ENCODE measurements at places on chromosomes 1 and 21.

DNA sequence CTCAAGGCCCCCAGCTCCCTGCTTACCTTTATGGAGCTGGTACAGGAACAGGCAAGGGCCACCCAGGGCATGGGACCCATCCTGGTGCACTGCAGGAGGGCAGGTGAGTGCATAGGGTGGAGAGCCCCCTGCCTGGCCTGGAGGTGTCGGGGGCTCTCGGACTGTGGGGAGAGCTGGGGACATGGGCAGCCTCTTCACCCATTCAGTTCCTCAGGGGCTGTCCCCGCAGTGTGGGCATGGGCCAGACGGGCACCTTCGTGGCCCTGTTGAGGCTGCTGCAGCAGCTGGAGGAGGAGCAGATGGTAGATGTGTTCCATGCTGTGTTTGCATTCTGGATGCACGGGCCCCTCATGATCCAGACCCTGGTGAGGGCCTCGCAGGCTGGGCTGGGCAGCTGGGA lies 7.3 kb upstream of the LGR6 start:
- DNase-seq, result no peak

- no peak for DNase-seq
Observed at GRCh38 chr1:207649210-207649753, 4.3 kb downstream of the CR1L start.

DNA sequence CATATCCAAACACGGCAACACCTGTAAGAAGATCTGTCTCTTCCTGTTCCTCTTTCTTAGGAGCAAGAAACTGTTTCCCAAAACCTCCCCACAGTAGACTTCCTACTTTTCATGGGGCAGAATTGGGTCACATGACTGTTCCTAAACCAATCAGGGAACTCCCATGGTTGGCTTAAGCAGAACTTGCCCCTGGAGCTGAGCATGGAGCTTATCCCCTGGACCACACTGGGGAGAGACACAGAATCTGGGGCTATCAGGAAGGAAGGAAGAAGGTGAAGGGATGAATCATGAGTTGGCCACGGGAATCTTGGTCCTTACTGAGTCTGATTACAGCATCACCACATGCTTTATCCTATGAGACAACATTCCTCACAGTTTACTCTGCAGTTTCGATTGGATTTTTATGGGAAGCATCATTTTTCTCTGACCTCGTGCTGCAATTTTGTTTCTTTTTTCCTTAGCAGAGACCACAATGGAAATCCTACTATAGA lies 81.8 kb downstream of the CDC7 start:
- peak; percentile 57 for DNase-seq

DNA sequence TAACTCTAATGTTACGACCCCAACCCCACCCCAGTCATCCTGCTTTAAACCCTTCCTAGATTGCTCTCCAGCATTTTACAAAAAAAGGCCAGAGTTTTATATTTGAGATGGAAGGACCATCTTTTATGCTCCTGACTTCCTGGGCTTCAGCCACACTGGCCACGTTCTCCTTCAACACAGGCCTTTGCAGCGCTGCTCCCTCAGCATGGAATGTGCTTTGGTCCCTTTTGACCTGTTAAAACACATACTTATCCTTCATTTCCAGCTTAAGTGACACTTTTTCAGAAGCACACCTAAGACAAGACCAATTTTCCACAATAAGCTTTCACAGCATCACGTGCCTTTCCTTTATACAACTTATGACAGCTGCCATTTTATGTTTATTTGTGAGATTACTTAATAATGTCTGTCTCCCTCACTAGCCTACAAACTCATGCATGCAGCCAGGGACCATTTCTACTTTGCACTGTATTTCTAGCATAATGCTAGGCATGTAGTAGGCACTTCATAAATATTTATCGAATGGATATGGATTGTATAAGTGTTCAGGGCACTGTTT lies 34.5 kb downstream of the LHX9 start:
- no peak for DNase-seq

DNA sequence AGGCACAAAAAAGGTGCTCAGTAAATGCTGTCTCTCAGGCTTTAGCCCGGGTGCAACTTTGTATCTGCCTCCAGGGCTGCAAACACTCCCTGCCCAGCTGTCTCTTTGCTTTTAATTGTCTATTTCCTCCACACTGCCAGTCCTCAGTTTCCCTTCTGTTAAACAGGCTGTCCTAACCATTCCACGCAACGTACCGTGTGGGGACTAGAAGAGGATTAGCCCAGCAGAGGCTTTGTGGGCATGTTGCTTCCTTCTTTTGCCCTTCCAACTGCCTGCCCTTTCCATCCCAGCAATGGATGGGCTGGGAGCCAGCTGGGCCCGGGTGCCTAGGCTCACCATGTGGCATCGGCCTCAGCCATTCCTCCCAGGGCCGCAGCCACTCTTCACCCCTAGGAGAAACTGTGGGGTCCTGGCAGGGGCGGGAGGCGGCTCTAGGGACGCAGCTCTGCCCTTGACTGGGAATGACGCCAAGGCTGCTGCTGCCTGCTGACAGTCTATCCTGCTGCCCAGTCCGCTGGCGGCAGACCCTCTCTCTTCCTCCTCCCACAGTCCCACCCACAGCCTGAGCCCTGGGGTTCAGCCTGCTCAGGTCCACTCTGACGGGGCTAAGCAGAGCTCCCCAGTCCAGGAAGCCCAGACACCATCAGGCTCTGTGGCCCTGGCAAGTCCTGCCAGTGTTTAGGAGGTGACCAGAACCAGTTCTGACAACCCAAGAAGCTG lies 40.6 kb upstream of the LRP8 start:
- no peak for DNase-seq
